Occipital lobe (tissue), 3 donors: ENCODE measurements at places on chromosomes 4 and X.

DNA sequence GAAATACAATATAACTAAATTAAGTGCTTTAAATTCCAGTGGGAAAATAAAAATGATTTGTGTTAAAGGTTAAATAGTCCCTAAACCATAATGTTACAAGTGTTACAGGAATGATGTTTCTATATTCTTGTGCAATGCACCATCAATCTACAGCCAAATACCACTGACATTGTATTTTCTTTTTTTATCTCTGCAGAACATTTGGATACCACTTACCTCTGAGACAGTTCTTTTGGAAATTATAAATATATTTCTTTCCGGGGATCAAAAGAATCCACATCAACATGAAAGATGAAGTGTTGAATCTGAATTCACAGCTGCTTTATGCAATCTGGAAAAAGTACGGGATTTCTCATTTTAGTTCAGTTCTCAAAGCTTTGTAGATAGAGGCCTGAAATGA lies 518.3 kb upstream of the AGA start:
- no peak for DNase-seq

DNA sequence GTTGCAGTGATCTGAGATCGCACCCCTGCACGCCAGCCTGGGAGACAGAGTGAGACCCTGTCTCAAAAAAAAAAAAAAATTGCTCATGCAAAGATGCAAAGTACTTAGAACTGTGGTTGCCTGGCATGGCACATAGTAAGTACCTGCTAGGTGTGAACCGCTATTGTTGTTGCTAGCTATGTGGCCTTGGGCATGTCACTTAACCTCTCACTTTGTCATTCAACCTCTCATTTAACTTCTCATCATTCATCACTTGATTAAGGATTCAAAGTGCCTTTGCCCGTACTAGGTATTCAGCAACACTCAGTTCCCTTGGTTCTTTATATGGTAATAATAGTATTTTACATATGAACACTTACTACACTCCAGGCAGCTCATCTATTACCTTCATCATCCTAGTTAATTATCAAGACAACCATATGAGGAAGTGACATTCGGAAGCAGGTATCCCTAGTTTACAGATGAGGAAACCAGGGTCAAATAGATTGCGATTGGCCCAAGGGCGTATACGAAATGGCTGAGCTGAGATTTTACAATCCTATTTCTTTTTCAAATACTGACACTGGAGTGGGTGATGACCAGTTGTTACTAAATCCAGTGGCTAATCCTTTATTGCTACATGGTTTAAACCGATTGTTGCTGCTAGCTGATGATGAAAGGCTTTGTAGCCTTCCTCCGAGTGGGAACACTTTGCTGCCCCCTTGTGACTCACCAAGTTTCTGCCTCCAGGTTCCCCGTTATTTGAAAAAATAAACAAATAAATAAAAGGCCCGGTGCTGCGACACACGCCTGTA lies 28.8 kb upstream of the SOWAHD start:
- DNase-seq, result no peak

DNA sequence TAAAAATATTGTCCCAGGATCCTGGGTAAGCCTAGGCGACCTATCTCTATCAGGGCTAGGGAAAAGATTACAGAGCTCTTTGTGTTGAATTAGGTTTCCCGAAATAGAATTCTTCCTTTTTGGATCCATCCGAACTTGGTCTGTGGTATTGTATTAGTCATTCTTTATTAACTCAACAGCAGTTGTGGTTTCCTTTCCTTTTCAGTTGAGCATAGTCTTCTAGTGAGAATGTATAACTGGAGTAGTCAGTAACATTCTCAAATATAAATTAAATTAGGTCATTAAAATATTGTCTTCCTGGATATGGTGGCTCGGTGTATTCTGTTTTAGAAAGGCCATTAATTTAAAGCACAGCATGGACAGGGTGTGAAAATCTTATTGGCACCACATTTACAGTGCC lies 520.4 kb downstream of the NLGN4X start:
- no peak for DNase-seq

DNA sequence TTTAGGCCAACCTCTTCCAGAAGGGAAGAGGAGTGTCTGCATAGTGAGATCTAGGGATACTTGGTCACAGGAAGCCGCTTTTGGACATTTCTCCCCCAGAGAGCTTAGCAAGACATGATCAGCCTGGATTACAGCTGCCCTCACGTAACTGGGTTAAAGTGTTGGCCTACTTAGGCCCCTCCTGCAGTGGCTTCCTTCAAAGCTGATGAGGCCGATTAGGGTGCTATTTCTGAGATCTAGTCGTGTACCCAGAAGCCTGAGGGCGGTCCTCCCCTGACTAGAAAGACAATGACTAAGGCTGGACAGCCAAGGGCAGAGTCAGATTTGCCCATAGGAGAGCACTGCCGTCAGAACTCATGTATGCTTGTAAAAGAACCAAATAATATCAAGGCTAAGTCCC lies 135.0 kb downstream of the AMMECR1 start:
- no peak for DNase-seq

DNA sequence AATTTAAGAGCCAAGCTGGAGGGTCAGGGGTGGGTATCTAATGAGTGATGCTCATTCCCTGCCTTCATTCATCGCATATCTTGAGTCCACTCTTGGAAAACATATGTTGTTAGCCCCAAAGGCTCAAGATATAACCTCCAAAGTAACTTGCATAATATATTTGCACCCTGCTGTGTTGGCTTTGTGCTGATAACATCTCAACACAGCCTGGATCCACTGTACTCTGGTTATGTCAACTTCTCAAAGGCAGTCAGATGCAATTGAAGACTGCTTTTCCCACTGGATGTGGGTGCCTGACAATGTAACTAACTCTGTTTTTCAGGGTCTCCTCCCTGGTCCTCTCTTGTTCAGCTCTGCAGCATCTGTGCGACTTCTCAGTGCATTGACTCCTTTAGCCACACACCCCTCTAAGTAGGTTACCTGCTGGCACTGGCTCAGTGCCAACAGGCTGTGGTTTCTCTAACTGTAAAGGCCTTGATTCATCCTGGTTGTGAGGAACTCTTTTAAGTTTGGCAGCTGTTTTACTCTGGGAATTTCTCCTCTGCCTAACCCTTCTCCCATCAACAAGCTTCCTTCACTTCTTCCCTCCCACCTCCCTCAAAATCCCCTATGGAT lies 28.1 kb downstream of the SLC16A2 start:
- DNase-seq, result no peak

DNA sequence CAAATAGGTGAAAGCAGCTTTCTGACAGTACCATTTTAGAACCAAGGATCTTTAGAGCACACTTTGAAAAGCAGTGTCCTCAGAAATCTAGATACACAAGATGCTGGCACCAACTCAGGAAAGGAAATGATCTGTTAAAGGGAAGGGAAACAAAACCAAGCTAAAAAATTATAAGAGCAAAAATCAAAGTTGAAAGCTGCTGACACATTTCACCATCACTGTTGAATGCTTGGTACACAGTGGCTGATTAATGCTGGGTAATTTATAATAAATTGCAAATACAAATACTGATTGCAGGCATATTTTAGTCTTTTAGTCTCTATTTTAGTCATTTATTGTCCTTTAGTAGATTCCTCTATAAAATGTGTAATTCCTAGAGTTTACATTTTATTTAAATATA lies 1540.1 kb upstream of the PCDH10 start:
- DNase-seq, result no peak

GRCh38 chr4:89023140-89023539 lies 33.8 kb downstream of the FAM13A start:
- DNase-seq, result no peak

DNA sequence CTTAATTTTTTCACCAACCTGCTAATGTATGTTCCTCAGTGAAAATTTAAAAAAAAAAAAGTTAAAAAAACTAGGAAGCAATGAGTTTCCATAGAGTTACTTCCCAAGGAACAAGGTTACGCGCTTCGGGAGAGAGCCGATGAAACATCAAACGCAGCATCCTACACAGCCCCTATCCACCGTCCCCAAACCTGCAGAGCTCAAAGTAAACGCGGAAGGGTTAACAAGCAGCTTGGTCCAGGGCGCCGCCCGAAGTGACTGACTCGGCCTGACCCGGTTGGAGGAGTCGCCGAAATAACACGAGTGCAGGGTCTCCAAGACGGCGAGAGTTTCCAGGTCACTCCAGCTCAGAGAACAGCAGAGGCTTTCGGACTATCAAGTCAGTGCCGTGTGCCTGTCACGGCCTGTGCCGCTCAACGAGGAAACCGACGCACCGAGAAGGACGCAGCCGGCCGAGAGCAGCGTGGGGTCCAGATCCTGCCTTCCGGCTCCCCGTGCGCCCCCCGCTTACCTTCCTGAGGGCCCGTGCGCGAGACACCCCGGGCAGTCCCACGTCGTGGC lies 512 bp downstream of the NOP14 start:
- DNase-seq, result no peak

- DNase-seq, result no peak
Measured at GRCh38 chr4:108555701-108556100, 64.7 kb upstream of the RPL34 start.

- DNase-seq, result no peak
Measured at GRCh38 chrX:40550066-40550465, 30.7 kb upstream of the ATP6AP2 start.

GRCh38 chrX:3268829-3269228 lies 77.6 kb downstream of the MXRA5 start:
- no peak for DNase-seq

GRCh38 chr4:159787901-159788300 lies 685.0 kb downstream of the RAPGEF2 start:
- DNase-seq, result no peak

DNA sequence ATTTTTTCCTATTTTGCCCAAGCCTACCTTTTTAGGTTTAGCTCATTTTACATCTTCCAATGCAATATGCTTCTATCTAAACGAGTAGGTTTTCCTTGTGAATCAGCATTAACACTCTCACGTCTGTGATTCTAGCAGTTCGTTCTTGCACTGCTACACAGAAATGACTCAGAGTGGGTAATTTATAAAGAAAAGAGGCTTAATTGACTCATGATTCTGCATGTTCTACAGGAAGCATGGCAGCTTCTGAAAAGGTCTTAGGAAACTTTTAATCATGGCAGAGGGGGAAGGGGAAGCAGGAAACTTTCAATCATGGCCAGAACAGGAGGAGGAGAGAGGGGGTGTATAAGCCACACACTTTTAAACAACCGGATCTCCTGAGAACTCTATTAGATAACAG lies 44.9 kb downstream of the SPANXN1 start:
- DNase-seq, result no peak

GRCh38 chrX:106415276-106415895 lies 196.4 kb upstream of the RADX start:
- no peak for DNase-seq

GRCh38 chr4:123676890-123677229 lies 280.3 kb downstream of the SPRY1 start:
- no peak for DNase-seq

GRCh38 chr4:77073106-77073809 lies 2.5 kb downstream of the CCNI start:
- DNase-seq, result no peak

DNA sequence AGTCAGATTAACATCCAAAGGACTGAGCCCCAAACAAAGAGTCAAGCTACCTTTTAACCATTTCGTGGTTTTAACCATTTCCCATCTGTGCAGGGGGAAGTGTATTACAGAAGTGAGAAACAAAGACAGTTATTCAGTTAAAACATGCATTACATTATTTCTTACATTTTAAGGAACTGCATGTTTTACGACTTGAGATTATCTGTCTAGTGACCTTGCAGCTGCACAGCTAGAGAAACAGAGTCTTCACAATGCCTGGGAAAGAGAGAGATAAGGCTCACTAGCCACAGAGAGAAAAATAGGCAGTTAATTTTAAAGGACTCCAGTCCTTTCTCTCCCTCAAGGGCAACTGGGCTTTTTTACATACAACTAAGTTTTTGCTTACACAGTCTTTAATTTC lies 48.7 kb upstream of the KLHL4 start:
- no peak for DNase-seq

GRCh38 chrX:68928401-68928800 lies 99.6 kb downstream of the EFNB1 start:
- DNase-seq, result no peak

GRCh38 chrX:11724122-11725017 lies 33.7 kb upstream of the MSL3 start:
- DNase-seq, result no peak

DNA sequence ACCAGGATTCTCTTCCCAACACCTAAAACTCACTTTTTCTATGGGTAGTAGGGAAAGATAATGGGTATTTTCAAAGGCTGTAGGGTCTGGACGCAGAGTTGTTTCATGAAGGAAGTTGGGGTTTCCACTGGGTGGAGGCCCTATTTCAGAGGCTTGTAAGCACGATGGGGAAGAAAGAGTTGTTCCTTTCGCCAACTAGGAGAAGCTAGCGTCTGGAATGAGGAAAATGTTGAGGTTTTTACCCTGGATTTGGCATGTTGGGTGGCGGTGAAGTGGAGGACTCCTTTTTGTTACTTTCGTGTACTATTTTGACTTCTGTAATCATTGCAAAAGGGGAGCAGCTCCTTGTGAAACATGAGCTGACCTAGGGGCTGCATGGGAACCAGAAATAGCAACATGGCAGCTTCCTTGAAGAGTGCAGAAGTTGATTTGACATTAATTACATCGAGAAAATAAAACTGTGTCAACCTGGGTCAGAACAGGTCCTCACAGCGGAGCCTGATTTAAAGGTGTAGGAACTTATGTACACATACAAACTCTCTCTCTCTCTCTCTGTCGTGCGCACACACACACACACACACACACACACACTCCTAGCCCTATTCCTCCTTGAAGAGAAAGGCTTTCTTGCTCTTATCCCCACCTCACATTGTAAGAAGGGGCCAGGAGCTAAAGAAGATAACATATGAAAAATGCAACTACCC lies 19.1 kb downstream of the VSIG4 start:
- DNase-seq, result no peak

GRCh38 chr4:169202145-169202699 lies 68.5 kb downstream of the SH3RF1 start:
- no peak for DNase-seq

- DNase-seq, result no peak
Measured at GRCh38 chrX:96407072-96407471, 277.6 kb upstream of the DIAPH2 start.

- no peak for DNase-seq
Measured at GRCh38 chr4:152206185-152206584, 329.7 kb downstream of the FBXW7 start.

DNA sequence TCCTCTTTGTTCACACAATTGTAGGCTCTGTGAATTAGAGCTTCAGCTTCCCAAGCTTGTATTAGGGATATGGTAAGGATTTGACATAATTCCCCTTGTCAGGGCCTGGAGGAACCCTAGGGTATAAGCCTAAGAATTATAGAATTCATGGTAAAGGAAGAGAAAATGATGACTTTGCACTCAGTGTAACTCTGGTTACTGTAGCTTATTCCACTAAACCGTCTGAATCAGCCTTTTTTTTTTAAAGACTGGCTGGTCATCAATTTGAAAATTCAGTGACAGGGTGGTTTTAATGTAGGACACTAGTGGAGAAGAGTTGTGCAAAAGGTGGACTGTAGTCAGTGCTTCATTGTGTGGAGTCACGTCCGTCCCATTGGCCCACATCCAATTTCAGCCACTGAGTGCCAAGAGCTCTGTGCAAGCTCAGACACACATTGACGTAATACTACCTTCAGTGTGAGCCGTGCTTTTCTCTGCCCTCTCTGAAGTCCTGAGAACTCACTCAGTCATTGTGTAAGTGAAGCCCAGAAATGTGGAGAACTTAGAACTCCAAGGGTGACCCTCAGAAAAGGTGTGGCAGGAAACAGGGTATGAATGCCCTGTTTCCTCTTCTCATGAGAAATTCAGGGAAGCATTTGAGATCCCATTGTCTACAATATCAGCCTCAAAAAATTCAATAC lies 449.8 kb downstream of the C4orf33 start:
- no peak for DNase-seq
